Central memory CD8-positive, alpha-beta T cell (primary cell): ENCODE measurements at places on chromosomes 2 and 18.

- no peaks in the 10 kb centered on the region for H3K4me1 ChIP-seq
- no peak overlapping the region for H3K4me3 ChIP-seq
- H3K36me3 ChIP-seq: no peaks in the 10 kb centered on the region
- no peak overlapping the region for H3K27ac ChIP-seq
- H3K27me3 ChIP-seq: peaks cover 45% of the 10 kb centered on the region
Measured at GRCh38 chr2:71778936-71779773, 325.8 kb downstream of the DYSF start.

DNA sequence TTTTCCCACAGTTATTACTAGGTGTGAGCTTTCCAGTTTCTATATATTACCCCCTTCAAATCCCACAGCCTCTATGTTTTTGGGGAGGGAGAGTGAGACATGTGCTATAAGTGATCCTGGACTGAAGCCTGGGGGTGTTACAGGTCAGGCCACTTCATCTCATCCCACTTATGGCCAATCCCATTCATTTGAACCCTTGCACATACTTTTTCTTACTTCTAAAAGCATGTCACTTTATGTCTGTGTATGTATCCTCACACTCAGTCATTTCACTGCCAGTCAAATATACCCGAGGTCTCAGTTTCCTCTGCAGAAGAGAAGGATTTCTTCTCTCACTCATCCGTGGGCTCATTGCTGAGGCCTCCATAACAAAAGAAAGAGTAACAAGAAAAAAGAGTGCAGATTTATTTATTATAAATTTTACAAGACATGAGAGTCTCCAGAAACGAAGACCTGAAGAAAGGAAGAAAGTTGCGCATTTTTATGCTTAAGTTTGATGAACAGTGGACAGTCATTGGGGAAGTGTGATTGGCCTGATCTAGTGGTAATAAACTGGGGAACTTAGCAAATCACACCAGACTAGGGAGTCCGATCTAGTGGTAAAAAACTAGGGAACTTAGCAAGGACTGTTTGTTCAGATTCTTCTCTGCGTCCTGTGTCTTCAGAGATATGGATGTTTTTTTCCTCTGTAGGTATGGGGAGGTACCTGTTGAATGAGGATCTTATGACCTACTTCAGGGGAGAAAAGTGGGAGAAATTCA lies 52.1 kb downstream of the ICOS start:
- H3K27ac ChIP-seq: no peak overlapping the region
- no peaks in the 10 kb centered on the region for H3K36me3 ChIP-seq

DNA sequence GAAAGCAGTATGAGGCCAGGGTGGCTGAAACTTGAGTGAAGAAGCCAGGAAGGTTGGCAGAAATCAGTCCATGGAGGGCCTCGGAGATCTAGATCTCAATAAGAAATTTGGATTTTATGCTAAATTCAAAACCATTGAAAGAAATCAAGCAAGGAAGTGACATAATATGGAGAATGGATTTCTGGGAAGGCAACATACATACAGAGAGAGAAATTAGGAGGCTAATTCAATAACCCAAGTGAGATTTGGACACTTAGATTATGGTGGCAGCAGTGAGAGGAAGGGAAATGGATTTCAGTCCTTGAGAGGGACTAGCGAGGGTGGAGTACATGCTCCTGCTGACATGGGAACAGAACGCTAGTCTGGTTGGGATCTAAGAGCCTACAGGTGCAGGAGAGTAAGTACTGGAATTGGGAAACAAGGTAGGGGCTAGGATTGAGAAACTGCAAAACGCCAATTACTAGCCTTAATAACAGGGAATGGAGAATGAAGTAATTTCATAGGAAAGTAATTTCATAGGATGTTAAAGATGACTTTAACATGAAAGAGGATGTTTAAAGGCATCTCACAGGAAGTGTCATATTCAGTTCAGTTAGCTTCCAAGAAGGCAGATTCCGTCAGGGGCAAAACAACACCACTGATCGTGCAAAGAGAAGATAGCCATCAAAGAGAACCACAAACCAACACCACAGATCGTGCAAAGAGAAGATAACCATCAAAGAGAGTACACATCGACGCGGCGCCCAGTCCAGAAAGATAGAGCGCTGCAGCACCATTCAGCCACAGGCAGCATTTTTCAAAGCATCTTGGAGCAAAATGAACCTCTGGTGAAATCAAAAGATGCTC lies 27.2 kb downstream of the CDKL4 start:
- no peaks in the 10 kb centered on the region for H3K27me3 ChIP-seq
- H3K27ac ChIP-seq: peak overlapping the region; percentile 50
- DNase-seq: peak; percentile 71

- H3K36me3 ChIP-seq: no peaks in the 10 kb centered on the region
- H3K4me1 ChIP-seq: no peaks in the 10 kb centered on the region
- H3K27ac ChIP-seq: no peak overlapping the region
Measured at GRCh38 chr2:119649364-119649917, 29.6 kb upstream of the TMEM177 start.
